Right kidney (tissue), 9 donors: ENCODE measurements at places on chromosomes 6 and 20.

DNA sequence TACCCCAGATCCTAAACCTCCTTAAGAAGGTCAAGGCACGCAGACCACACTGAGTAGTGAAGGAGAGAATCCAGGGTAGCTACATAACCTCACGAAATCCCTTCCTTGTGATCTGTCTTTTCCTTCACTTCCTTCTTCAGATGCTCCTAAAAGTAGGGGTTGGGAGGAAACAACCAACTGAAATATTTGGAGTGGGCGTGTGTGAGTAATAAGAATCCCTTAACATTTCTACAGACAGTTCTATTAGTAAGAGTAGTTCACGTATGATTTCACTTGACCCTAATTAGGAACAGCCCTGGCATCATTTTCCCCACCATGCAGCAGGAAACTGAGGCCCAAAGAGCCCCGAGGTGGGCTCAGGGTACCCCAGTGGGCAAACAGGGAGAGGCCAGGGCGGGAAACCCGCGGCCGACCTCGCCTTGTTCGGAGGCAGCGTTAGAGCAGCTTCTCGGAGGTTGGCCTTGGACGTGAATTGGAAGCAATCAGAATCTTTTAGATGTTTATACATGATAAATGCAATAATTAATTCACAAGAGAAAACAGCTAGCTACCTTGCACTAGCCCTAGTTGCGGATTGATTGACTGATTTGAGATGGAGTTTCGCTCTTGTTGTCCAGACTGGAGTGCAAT, 859 bp upstream of the RAE1 start:
- DNase-seq, result no peak

GRCh38 chr6:47661960-47662359, 36.4 kb upstream of the ADGRF4 start:
- DNase-seq, result no peak

DNA sequence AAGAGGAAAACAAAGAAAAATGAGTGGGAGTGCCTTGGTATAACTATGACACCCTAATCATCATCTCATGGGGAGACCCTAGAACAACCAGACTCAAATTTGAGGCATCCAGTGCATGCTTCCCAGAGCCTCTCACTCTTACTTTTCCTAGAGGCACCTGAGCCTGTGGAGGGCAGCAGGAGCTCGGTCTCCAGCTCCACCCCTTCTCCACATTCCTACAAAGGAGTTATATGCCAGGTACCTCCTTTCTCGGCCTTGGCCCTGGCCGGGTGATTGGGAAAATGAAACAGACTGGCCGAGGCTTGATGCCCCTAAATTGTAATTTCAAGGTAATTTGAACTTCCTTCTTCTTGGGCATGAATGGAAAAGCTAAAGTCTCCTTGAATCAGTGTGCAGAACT, 761.2 kb upstream of the CHD6 start:
- DNase-seq, result no peak

- DNase-seq, result no peak
Observed at GRCh38 chr6:156827382-156827781, 50.2 kb downstream of the ARID1B start.

DNA sequence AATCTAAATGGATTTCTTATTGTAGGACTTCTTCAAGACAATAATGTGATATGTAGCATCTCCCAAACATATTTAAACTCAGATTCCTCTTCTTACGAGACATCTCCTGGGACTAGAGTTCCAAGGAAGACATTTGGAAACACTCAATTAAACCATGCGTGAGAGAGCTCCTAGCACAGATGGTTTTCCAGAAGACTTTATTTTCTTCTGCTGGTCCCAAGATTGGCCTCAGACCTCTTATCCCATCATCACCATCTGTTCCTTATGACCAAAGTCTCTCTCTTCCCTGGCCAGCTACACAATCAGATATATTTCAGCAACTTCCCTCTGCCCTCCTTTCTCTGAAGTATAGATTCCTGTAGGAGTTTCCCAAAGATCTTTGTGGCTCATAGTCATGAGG, 93.2 kb upstream of the JARID2 start:
- no peak for DNase-seq

GRCh38 chr6:37483917-37484785, 15.5 kb downstream of the CCDC167 start:
- no peak for DNase-seq

GRCh38 chr6:95087394-95088097, 489.8 kb upstream of the MANEA start:
- peak; percentile 12 for DNase-seq

DNA sequence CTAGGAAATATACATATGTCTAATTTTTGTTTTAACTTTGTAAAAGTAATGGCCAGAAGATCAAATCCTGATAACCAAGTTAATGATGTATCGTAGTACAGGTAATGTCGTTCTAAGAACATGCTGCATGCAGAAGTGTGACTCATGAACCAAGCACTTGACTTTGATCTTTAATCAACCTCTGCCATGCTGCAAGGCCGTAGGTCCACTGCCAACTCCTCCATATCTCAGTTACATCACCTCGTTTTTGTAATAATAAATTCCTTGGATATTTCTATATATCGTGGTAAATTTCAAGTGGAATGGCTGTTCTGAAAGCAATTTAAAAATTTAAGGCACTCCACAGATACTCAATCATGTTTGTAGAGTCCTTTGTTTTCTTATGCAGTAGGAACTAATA, 771.7 kb downstream of the EPHA7 start:
- DNase-seq, result no peak

- DNase-seq, result no peak
Observed at GRCh38 chr6:67680297-67680932, 954.7 kb upstream of the ADGRB3 start.

DNA sequence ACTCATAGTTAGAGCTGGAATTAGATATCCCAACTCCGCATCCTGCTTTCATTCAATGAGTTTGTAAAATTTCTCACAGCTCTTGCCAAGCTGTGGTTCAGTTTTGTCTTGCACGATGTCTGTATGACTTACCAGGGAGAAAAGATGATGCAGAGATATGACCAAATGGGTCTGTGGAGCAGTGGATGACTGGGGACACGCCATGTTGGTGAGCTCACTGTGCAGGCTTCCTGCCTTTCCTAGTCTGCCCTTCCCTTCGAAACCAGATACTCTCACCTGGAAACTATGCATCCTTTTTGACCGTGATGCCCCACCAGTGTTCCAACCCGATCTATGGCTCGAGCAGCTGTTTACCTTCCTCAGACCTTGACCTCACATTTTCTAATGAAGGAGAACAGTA, 262.7 kb upstream of the BMP2 start:
- no peak for DNase-seq

DNA sequence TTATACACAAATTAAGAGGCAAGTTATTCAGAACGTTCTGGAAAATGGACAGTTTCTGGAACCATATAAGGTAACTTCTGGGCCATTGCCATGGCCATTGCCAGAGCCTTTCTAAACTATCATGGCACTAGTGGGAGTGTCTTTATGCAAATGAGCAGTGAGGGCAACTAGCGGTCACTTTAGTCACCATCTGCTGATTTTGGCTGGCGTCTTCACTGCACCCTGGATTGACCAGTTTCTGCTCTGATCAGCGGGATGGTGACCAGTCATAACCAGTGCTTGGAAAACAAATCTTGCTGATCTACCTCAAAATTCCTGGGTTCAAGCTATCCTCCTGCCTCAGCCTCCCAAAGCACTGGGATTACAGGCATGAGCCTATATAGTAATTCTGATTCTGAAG, 7.3 kb upstream of the SNTA1 start:
- no peak for DNase-seq

GRCh38 chr6:56958481-56958880, 3.6 kb downstream of the BEND6 start:
- DNase-seq, result no peak

DNA sequence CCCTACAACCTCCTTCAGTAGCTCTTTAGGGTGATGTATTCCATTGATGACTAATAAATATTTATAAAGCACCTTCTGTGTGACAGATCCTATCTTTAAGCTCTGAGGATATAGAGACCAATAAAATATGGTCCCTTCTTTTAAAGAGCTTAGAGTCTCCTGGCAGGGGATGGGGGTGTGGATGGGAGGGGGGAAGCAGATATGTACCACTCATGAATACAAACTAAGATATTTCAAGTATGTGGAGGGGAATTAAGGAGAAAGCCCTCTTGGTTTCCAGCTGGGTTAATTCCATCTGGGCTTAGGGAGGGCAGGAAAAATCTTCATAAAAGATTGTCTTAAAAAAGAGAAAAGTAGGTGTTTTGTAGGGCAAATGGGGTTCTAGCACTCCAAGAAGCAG, 21.6 kb upstream of the FBXO9 start:
- DNase-seq, result no peak

- DNase-seq, result no peak
Observed at GRCh38 chr6:133426038-133426437, 184.9 kb downstream of the EYA4 start.

DNA sequence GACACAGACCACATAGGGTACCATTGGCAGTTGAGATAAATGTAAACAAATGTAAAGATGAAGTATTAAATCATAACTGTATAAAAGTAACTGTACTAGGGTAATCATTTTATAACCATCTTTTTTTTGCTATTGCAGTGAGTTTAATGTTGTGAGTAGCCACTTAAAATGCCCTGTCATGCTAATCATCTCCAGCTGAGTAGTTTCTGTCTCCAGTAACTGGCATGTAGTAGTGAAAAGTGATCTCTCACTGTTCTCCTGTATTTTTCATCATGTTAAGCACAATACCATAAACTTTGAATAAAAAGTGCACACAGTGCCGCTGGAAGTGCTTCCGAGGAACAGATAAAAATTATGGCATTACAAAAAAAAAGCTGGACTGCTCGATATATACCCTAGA, 45.0 kb upstream of the OPRM1 start:
- DNase-seq, result no peak

GRCh38 chr20:8909596-8909995, 159.3 kb upstream of the PLCB4 start:
- no peak for DNase-seq

- no peak for DNase-seq
Observed at GRCh38 chr20:36866164-36866563, 9.8 kb upstream of the TLDC2 start.

- DNase-seq, result no peak
Observed at GRCh38 chr20:35942243-35942642, 12.1 kb downstream of the SCAND1 start.

DNA sequence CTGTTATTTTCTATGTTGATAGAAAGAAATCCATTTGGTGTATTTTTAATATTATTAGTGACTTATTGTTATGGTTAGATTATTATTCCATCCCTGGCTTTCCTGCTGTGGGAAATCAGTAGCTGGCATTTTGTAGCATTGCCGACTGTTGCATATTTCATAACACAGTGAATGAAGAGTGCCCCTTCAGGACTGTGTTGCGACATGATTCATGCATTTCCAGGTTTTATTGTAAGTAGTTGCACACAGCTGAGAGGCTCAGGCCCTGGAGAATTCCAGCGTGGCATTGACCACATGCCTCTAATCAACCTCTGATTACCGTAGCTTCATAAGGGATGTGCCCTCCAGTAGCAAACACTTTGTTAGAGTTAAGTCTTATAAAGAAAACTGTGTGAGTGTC, 263.9 kb downstream of the FARS2 start:
- no peak for DNase-seq

GRCh38 chr6:5786321-5786968, 220.3 kb downstream of the NRN1 start:
- DNase-seq, result no peak

DNA sequence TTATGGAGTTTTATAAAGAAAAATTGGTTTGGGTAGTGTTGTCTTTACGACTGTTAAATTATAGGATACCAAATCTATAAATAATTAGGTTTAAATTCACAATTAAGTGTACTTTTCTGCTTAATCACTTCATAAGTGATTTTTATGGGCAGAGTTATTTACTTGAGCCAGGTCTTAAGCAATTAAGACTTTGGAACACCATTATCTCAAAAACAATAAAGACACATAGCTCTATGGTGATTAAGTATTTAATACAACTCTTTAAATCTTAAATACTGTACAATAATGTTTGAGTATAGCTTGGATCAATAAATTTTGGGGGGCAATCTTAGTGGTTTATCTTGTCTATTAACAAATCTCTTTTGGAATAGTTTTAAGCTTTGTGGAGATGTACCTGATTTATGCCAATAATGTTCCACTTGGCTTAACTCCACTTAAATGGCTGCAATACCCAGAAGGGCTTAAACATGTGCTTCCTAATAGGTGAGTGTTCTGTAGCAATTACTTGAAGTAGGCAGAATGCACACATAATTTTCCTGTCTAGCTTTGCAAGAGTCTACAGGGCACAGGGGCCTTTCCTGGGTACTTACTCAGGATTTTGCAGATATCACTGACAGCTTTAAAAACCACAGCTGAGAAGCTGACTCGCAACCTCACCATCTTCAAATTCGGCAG, 7.5 kb downstream of the FERMT1 start:
- no peak for DNase-seq

DNA sequence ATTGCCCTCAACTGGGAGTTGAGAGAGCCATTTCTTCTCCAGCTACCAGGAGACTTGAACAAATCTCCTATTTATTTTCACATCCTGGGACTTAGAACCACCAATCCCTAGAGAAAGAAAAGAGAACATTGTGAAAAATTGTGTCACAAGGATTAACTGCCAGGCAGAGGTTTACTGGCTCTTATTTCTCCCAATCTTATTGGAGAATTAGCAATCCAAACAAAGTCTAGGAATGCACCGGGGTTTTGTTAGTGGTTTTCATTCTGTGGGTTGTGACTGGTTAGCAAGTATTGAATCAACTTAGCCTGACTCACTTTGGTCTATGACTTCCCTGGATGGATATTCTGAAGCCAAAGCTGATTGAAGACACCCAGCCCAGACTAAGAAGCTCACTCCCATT, 21.2 kb upstream of the ENPP5 start:
- no peak for DNase-seq

DNA sequence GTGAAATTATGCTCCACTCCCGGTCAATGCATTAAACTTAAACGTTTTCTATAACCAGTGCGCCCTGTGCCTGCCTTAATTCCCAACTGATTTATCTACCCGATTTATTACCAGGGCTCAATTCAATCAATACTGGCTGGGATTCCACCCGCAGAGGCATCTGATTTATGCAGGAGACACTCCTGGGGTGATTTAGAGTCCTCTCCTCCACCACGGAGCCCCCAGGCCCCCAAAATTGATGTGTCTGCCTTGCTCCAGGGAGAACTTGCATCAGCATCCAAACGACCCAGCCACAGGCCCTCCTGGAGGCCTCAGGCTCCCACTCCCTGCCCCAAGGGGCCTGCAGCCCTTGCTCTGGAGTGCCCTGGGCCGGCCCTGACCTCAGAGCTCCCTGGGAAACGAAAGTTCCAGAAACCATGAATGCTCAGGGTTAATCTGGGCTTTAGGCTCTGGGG, 29.5 kb downstream of the ANKRD60 start:
- no peak for DNase-seq
